ENCODE measurements at places on chromosomes 2 and 18.

DNA sequence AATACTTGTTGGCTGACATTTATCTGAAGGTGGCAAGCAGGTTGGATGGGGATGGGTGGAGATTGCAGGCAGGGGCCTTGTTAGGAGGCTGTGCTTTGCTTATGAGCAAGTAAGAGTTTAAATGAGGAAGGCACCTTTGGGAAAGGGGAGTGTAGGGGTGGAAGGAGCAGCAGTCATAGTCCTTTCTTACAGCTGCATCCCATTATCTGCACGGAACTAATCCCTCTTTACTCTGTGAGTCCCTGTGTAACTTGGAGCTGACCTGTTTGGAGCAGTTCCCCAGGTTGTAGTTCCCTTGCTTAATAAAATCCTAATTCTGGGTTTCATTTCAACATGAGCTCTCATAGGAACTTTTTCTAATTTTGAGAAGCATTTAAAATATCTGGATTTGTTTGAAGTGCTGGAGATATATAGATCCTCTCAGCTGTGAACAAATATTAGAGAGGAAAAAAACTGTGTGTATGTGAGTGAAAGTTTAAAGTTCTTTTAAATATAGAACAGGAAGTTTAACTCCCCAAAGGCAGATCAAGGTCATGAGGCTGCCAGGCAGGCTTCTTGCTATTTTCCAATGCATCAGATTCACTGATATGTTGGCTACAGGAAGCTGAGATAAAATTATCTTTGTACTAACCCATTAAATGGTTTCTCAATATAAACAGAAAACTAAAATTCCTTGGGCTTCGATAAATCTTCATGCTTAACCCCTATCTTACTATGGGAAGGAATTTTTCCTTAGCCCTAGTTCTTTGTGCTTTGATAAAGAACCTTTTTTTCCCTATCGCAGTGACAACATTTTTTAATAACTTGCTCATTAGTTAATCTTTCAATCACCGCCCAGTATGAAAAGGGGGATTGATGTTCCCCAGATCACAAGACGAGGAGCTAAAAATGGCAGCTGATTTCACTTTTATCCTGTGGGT lies 104.6 kb upstream of the EML6 start:
- DNase-seq, result no peak

DNA sequence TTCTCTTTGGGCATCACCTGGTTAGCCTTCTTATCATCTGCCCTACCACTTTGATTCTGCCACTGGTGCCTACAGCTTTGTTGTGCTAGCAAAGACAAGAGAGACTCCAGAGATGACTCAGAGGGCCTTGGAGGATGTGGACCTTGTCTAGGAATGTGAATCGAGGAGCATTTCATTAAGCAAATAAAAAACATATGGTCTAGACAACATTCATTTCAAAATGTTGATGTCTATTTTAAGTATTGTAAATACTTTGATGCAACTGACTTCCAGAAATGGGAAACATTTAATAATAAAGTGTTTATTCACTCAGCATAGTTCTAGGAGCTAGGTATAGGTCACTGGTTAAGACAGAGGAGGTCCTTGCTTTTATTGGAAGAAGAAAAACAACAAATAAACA lies 195.5 kb downstream of the CDCA7 start:
- DNase-seq, result no peak

DNA sequence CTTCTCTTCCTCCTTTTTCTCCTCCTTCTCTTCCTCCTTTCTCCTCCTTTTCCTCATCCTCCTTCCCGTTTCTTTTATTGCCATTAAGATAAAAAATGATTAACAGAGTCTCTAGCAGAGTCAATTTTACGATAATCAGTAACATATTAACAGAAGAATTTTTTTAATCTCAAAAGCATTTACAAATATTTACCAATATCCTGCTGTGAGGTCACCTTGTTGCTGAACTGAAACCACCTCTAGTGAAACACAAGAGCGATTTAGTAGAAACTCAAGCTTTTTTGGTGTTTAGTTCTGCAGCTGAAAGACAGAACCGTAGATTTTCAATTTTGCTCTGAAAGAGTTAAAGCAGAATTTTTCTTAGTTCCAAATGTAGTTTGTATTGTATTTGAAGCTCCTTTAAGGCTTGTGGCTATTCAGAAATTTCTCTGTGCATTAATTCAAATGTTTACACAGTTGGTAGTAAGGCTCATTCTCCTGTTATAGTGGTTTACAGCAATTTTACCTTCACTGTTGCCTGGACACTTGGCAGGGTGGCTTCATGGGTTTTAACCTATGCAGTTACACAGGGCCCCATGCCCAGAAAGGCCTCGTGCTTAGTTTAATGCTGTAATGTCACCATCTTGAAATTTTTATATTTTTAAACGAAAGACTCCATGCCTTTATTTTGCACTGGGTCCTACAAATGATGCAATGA lies 1106.6 kb upstream of the FAM98A start:
- DNase-seq, result no peak

DNA sequence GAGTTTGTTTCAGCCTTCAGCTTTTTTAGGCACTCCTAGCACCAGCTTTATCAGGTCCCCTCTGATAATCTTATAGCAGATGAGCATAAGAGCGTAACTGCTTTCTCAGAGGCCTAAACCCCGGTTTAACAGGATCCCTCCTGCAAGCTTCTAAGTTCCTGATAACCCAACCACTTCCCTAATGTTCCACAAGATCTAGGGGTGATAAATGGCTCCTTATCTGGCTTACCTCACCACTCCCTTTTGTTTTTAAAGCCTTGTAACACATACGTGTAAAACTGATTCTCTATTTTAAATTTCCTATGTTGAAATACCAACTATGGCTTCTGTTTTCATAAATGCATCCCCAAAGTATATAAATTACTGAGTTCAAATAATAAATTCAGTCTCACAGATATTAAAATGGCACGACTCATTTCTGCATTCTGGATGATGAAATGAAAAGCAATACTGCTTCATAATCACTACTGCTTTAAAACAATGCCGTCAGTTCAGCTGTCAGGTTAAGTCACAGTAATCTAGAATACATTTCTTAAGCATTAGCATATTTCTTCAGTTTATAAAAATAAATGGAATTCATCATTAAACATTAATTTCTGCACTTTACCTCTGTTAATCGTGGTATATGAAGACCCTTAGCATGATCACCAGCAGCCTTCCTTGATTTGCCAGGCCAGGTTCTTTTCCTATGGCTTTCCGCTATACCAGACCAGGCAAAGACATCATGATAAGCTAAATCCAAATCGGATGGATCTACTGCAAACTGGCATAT lies 126.3 kb downstream of the C2orf74 start:
- DNase-seq, result no peak

DNA sequence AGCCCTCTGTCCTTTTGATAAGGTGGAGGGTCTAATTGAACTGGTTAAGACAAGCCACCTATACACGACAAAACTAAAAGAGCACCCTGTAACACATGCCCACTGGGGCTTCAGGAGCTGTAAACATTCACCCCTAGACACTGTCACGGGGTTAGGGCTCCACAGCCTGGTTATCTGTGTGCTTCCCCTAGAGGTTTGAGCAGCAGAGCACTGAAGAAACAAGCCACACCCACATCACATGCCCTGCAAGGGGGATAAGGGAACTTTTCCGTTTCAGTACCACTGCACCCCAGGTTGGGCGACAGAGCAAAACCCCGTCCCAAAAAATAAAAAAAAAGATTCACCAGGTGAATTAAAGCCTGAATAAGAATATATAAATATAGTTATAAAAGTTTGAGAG lies 913.7 kb upstream of the ACVR2A start:
- no peak for DNase-seq

- DNase-seq, result no peak
Observed at GRCh38 chr2:147644491-147644890, 200.3 kb upstream of the ACVR2A start.

- DNase-seq, result peak; percentile 27
Observed at GRCh38 chr2:199727306-199727705, 123.7 kb downstream of the FTCDNL1 start.

- DNase-seq, result no peak
Observed at GRCh38 chr2:54514822-54515569, 58.9 kb downstream of the SPTBN1 start.

GRCh38 chr2:36676364-36676763 lies 20.1 kb upstream of the VIT start:
- DNase-seq, result no peak

- DNase-seq, result no peak
Observed at GRCh38 chr18:73697353-73697752, 450.3 kb downstream of the FBXO15 start.

GRCh38 chr2:44935729-44936098 lies 5.8 kb upstream of the SIX3 start:
- no peak for DNase-seq

DNA sequence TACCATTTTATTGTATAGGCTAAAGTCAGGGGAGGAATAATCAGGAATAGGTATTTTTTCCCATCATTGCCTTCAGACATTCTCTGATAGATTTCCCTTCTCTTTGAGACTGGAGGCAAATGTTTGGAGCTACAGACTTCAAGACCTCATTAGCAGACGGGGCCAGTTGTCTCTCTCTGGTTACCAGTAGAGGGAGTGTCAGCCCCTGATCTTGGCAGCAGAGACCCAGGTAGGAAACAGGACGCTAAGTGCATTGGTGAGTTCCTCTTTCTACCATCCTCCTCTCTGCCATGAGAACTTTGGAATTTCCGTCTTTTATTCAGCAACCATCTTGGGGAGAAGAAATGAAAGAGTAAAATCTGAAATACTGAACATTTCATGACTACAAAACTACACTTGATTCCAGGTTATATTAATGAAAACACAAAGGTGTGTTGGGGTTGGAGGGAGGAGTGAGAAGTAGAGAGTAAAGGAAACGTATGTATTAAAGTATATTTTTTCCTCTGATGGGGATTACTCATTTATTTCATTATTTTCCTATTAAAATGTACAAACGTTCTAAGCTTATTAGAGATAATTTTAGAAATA lies 186.2 kb upstream of the GCFC2 start:
- no peak for DNase-seq

DNA sequence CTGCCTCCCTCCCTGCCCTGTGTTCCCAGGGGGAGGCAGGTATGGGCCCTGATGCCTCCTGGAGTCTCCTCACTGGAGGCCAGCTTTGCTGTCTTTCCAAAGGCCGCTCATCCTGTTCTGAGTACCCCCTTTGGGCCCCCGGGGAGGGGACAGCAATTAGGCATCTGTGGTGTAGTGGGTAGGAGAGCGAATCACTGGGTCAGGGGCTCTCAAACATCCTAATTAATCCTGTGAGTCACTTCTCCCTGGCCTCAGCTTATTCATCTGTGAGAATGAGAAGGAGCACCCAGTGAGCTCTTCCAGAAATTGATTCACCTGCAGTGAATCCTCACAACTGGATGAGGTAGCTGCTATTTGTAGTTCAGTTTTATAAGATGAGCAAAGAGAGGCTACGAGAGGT lies 16.4 kb downstream of the TET3 start:
- DNase-seq, result no peak

GRCh38 chr2:236915726-236916125 lies 170.0 kb upstream of the COPS8 start:
- DNase-seq, result no peak

GRCh38 chr18:50286391-50287027 lies 983 bp downstream of the CXXC1 start:
- DNase-seq, result peak; percentile 15

DNA sequence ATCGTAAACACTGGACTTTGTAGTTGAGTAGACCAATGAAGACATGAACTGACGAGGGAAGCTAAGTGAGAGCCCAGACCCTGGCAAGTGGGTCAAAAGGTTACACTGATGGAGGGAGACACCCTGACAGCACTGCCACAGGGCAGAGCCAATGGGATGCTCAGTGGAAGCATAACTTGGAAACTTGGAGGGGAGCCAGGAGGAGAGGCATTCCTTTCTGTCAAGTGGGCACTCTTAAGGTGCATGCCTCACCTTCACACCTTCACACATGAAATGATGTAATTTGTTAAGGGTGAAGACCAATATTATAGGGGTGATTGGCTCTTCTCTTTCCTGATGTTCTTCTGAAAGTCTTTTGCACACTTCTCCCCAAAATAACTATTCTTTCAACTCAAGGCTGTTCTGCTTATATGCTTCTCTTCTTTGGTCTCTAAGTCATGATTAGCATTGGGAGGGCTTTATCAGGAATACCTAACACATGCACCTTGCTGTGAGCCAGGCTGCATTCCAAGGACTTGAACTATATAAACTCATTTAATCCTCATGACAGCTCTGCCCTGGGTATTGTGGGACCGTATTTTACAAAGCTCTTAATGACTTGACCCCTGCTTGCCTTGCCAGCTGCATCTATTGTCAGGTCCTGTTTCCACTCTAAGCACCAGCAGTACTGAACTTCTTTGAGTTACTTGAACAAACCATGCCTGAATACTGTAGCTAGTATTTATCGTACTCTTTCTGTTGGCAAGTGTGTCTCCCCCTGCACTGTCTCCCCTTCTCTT lies 19.0 kb downstream of the RPL37A start:
- DNase-seq, result no peak

DNA sequence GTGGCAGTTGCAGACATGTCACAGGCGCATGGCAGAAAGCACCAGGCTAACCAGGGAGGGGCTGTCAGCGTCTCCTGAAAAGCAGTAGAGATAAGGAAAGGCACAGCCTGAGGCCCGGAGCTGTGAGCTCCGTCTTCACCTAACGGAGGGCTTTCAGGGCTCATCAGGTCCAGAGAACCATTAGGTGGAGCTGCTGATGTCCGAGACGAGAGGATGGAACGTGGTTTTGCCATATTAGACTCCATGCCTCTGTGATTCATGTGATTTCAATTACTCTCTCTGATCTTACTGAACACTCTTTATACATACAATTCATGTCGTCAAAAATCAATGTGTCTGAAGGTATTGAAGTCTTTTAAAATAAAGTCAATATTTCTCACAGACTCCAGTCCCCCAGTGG lies 120.3 kb upstream of the RAB6C start:
- DNase-seq, result no peak

DNA sequence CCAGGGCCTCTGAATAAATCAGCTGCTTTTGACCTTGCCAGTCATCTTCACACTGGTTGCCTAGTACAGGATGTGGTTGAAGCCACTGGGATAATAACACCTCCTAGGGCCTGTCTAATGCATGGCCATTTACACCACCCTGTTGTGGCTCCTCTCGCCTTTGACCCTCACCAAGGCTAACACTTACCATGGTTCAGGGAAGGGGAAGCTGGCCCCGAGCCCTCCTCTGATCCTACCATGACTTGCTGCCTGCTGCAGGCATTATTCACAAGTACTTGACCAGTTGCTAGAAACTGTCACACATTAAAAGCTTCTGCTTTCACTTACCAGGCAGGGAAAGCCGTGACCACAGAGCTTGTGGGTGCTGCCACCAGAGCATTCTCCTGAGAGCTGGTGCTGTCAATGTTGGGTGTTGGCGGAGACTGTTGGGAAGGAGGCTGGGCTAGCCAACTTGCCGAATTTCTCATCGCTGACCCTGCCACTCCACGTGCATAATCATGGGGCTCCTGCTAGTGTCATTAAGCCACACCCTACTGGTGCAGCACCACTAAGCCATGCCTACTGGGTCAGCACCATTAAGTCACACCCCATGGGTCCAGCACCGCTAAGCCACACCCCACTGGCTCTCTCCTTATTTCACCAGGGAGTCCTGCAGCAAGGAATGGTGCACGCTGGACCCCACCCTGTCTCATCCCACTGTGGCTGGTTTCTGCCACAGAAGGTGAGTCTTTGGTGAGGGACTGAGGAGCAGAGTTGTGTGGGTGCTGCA lies 47.0 kb upstream of the TTC39C start:
- DNase-seq, result peak; percentile 90
